AG08395 (cell line): ENCODE measurements at places on chromosomes 5 and 9.

- DNase-seq, result peak; percentile 99
These were observed 138.8 kb upstream of the COL5A1 start for GRCh38 chr9:134502809-134503211.

DNA sequence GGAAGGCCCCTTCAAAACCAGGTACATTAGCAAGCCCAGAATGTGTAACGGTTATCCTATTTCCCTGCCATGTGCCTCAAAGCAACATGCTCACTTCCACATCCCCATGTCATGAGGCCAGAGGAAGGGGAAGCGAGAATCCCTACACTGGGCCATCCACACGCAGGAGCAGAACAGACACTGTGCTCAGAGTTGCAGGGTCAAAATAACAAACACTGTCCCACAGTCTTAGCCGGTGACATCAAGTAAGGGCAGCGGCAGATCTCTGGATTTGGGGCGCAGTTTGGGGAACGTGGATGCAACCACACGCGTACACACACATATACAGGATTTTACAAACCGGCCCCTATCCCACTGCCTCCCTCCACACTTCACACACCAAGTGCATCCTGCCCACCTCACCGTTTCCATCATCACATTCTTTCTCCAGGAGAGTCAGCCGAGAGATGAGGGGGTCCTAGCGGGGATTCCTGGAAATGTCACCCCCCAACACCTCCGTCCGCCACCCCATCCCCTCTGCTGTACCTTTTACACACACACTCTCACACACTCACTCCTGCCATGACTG lies 776 bp downstream of the APBA1 start:
- no peak for DNase-seq

- peak; percentile 27 for DNase-seq
These were observed 80.1 kb upstream of the SH3PXD2B start for GRCh38 chr5:172534229-172535107.

GRCh38 chr9:35791297-35791921 lies at the start of gene NPR2:
NPR2 (plus strand) TSS chr9:35791591; CDS start chr9:35792409, 818 bp downstream.
- peak; percentile 62 for DNase-seq

DNA sequence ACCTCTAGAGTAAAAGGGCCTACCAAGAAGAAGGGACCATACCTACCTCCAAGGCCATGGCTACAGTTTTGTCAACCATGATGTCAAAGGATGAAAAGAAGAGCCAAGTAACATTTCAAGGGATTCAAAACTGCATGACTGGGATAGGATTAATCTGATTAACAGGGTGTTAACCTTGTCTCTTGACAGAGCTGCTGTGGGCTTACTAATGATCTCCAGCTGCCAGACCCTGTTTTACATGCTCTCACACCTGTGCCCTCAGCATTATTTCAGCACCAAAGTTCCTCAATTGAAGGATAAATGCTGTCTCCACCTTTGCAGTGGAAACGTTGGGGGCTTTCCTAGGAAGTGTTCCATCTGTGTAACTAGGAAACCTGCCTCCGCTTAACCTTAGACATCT lies 78.3 kb downstream of the DMAC1 start:
- no peak for DNase-seq

DNA sequence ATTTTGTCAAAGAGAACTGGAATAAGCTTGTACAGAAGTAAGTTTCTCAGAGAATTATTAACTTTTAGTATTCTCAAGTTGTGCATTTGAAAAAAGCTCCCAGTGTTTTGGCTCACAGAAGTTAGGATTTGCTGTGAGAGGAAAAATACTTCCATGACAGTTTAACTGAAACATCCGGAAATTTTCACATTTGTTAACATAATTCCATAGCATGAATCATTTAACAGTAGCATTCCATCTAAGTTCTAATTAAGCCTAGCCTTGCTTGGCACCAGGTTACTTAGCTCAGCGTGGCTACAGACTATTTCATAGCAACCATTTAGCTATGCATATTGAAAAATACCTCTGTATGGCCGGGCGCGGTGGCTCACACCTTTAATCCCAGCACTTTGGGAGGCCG lies 90.8 kb downstream of the LNPEP start:
- DNase-seq, result no peak

- DNase-seq, result peak; percentile 69
These were observed 613 bp downstream of the ZBTB5 start for GRCh38 chr9:37464426-37465248.

DNA sequence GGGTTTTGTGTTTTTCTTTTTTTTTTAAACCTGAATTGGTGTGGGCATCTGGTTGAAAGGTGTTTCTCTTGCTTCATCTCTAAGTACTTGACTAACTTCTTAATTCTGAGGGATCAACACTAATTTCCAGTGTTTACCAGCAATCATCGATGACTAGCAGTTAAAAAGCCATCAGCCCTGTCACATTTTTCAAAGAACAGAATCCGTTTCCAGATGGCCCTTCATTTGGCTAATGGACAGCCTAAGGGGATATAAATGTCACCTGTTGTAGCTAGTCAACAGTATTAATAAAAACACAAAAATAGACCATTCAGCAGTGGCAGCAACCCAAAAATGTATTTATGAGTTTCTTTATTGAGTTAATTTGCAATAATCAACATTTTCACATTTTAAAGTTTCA lies 1076.5 kb downstream of the MAT2B start:
- DNase-seq, result no peak

- no peak for DNase-seq
These were observed 479.4 kb downstream of the AGTPBP1 start for GRCh38 chr9:85262333-85262732.

DNA sequence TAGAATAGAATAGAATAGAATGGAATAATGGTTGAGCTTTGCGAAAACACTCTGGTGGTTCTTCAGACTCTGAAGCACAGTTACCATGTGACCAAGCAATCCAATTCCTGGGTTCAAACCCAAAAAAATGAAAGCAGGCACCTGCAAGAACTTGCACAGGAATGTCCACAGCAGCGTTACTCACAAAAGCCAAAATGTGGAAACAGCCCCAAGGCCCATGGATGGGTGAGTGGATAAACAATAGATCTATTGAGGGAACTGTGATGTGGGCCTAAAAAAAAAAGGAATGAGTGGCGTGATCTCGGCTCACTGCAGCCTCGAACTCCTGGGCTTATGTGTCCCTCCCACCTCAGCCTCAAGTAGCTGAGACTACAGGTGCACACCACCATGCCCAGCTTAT lies 21.4 kb upstream of the TMEM250 start:
- no peak for DNase-seq

DNA sequence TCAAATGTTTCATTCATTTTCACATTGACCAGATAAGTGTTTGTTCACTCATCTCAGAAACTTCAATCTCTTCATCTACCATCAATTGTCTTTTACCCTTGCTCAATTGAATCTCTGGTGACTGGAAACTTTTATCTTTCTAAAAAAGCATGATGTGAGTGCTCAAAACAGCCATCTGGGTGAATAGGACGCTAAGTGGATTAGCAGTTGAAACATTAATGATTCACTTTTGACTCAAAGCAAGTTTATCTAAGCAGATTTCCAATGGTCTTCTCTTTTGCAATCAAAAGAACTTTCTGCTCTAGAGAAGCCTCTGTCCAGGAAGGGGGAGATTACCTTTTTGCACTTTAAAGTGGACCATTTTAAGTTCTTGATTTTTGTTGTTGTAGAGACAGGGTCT lies 22.2 kb downstream of the KLF4 start:
- no peak for DNase-seq

- peak; percentile 48 for DNase-seq
These were observed at the start of gene SNCAIP for GRCh38 chr5:122311961-122312590. SNCAIP (plus strand) TSS chr5:122312237; CDS start chr5:122391135, 78,898 bp downstream.

DNA sequence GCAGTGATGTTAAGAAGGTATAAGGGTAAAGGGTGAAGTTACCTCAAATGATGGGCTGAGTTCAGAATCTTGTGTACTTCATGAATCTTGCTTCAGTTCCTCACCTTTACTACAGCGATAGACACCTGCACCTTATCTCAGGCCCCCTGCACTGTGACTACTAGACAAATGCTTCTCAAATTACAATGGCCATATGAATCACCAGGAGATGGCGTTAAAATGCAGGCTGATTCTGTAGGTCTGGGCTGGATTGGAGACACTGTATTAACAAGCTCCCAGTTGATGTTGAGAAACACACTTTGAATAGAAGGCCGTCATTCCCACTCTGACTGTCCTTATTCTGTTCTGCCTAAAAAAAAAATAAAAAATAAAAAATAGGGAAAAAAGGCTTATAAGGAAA lies 29.8 kb downstream of the TARS1 start:
- DNase-seq, result no peak

DNA sequence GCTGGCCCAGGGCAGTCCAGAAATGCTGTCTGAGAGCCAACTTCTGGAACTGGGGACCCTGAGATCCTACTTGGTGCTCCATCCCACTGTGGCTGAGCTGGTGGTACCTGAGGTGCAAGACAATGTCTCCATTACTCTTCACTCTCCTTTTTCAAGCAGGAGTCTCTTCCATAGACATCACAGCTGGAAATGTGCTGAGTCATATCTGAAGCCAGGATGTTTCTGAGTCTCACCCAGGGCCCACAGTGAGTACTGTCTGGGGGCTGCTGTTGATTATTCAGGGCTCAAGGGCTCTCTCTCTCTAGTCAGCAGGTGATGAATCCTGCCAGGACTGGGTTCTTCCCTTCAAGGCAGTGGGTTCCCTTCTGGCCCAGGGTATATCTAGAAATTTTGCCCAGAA lies 145.2 kb upstream of the TAS2R1 start:
- no peak for DNase-seq

DNA sequence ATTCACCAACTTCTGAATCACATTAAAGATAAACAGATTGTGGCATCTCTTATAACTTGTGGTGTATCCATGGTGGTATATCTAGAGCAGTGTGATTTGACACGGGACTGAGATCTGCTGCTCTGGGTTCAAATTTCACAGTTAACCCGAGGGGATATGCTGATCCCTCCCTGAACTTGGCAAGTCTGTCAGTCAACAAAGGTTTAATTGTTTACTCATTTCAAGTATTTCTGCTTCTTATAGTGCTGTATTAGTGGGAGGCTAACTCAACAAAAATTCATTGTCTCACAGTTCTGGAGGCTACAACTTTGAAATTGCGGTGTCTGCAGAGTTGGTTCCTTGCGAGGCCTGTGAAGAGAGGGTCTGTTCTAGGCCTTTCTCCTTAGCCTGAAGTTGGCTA lies 1175.2 kb downstream of the PTPRD start:
- DNase-seq, result no peak

DNA sequence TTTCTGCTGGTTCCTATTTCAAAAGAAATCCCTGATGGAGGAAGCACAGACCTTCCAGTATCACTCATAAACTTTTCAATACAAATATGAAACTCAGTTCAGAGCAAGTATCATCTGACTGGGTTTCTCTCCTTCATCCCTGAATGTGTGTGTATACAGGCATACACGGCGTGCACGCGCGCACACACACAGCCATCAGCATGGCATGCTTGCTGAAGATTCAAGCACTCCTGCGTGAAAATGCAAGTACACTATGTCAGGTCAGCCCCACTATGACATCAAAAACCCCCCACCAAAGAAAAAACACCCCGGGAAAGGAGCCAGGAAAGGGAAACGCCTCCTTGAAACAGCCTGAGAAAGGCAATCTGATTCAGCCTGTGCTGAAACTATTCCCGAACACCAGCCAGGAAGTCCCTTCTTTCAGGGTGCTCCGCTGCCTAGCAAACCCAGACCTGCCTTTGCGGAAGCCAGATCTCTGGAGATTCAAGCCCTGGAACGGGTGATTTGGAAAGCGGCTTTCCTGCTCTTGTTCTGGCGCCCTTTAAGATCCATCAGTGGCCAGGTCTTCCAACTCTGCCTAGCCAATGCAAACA lies 831 bp downstream of the KLHL3 start:
- DNase-seq, result peak; percentile 22

DNA sequence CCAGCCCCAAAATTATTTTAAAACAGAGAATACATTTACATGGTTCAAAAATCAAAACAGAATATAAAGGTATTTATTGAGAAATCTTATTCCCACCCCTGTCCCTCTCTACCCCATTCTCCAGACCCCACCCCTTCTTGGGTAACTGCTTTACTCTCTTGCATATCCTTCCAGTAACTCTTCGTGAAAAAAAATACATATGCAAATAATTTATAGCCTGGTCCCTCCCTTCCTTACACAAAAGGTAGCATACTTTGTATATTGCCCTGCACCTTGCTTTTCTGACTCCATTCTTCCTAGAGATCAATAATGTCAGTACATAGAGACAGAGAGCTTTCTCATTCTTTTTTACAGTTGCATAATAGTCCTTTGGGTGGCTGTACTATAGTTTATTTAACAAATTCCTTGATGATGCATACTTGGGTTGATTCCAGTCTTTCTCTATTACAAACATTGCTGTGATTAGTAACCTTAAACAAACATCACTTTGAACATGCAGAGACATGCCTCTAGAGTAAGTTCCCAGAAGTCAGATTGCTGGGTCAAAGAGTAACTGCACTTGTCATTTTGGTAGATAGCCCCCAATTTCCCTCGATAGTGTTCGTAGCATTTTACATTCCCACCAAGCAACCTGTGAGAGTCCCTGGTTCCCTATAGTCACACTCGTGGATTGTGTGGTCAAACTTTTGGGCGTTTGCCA lies 47.9 kb downstream of the STOM start:
- DNase-seq, result peak; percentile 75

DNA sequence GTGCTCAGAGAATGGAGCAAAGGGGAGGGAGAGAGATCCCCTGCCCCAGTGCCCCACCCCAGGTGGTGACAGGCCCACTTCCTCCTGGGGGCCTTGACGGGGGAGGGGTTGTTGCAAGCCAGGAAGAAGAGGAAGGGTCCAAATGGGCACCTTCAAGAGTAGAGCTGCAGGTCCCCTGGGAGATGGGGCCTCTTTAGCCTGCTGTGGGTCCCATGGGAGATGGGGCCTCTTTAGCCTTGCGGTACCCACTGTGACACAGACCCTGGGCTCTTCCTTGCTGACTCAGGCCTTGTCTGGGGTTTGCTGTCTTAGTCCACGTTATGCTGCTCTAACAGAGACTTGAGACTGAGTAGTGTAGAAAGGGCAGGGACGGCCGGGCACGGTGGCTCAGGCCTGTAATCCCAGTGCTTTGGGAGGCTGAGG lies 9.6 kb upstream of the TOR4A start:
- no peak for DNase-seq

DNA sequence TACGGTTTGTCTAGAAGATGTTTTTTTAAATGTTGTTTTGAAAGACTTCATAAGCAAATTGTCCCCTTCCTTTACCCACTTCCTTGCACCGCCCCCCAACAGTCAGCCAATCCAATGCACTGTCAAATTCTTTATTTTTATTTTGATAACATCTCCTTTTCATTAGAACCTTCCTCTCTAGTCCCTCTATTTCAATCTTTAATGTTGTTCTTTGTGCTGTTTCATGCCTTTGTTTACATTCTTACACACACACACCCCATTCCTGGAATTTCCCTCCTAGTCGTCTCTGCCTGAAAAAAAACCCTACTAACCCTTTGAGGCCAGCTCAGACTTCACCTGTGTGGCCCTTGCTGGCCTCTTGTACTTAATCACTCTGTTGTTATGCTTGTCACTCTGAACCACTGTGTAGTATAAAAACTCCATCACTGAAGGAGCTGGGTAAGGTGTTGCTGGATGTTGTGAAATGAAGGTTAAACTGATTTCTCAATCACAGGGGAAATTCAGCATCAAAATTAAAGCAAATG lies 133.4 kb downstream of the UGCG start:
- DNase-seq, result peak; percentile 32
